ENCODE measurements at places on chromosomes 1 and 21.
A peak's percentile ranks its signal among the peaks of the same experiment; 100 is the strongest.

DNA sequence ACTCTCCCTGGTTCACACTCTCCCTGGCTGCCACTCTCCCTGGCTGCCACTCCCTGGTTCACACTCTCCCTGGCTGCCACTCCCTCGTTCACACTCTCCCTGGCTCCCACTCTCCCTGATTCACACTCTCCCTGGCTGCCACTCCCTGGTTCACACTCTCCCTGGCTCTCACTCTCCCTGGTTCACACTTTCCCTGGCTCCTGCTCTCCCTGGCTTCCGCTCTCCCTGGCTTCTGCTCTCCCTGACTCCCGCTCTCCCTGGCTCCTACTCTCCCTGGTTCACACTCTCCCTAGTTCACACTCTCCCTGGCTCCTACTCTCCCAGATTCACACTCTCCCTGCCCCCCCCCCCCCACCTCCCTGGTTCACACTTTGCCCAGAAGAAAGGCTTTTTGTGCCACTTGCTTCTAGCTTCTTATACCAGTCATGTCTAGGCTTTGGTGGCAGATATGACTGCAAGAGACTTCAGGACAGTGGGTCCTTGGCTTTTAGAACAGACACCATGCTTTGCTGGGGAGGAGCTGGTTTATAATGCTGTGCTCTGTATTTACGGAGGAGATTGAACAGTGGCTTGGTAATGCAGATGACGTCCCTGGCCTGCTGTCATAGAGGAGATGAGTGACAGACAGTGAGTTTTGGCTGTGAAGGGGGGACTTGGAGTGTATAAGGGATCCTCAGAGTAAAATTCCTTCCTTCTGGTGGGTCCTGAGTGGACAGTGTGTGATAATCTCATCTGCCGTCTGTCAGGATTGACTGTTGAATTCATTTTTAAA lies 17.0 kb downstream of the COQ8A start:
- no peak for DNase-seq

- no peak for DNase-seq
These were observed 79.0 kb downstream of the PCP4 start for GRCh38 chr21:39946199-39946598.

GRCh38 chr1:152412756-152413155 lies 1.3 kb downstream of the CRNN start:
- no peak for DNase-seq

DNA sequence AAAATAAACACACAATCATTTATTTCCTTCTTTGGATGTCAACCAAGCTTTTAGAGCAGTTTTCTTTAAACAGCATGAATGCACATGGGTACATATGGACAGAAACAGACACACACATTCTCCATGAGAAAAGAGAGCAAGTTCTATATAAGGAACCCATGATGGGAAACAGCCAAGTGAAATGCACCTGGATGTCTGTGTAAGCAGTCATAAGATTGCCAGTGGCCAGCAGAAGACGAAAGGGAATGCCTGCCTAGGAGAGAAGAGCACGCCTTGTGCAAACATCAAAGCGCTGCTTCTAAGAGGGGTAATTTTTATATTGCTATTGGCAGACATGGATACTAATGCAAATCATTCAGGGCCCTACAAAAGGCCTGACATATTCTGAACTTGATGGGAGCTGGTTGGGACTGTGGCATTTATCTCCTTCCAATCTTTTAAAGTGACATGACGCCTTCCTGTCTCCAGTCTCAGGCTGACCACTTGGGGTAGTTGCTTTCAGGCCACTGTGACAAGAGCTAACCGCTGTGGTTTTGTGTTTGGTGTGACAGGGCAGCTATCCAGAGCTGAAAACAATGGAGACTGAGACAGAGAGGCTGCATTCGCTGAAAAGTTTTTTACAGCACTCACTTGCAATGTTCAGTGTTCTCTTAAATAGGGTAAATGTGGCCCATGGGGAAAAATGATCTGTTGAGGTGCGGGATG lies 75.0 kb upstream of the DPT start:
- no peak for DNase-seq

DNA sequence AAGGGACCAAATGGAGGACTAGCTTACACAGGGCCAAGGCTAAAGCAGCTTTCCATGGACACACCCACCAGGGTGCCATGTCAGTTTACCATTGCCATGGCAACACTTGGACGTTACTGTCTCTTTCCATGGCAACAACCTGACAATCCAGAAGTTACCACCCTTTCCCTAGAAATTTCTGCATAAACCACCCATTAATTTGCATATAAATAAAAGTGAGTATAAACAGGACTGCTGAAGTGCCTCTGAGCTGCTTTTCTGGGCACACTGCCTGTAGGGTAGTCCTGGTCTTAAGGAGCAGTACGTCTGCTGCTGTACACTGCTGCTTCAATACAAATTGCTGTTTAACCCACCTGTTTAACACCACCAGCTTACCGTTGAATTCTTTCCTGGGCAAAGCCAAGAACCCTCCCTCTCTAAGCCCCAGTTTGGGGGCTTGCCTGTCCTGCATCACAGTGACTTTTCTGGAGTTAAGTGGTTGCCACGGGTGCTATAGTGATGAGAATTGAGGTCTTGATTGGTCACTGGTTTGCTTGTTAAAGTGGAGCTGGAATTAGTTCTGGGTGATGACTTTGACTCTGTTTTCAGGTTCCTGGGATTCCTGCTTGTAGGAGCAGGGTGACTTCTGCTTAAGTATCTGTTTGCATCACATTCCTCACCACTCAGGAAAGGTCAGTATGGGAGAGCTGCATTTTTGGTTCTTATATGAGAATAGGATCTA lies 83.2 kb downstream of the CLDN17 start:
- DNase-seq = peak; percentile 2

- no peak for DNase-seq
These were observed 133.9 kb downstream of the PEX14 start for GRCh38 chr1:10608690-10609089.

DNA sequence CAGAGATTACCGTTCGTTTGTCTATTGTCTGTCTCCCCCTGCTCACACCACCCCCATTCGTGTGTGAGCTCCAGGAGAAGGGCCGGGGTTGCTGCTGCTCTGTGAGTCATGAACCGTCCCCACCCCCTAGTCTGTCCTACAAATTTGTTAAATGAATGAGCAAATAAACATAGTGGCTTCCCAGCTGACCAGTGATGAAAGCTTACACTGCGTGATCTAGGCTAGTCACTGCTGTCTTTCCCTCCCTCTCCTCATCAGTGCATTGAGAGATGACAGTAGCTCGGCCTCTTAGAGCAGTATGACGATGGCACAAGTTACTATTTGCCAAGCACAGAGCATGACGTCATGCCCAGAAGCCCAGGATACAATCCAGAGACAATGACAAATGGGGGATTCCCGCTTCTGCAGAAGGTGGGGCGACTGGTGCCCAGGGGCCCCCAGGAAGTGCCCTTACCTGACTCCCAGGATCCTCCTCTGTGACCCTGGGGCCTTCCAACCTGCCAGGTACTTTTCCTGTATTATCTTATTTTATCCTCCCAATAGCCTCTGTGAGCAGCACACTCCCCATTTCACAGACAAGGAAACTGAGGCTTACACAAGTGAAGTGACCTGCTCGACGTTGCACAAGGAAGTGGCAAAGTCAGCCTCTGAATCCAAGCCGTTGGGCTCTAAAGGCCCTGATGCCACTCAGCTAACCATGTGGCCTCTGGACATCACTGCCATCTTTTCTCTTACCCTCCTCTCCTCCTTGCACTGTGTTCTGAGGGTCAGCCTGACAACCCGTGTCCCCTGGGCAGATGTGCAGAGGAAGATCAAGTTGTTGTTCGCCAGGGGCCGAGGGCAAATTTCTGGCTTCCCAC lies 8.6 kb upstream of the EPHA2 start:
- DNase-seq = peak; percentile 93

GRCh38 chr1:156495401-156496140 lies 5.0 kb downstream of the MEF2D start:
- no peak for DNase-seq

DNA sequence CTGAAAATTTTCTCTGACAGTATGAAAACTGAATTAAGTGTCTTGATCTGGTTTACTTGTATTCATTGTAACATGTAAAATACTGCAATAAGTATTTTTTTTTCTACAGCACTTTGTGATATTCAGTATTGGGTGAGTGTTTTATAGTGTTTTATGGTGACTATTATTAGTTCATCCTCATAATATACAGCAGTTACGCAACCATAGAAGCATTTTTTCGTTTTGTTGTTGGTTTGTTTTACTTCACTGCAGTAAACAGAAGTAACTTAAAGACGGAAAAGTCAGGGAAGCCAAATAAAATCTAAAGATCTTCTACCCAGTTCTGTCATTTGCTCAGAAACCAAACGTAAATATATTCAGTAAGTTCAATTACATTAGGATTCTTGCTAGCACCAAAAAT lies 250.0 kb downstream of the TPR start:
- DNase-seq = no peak

DNA sequence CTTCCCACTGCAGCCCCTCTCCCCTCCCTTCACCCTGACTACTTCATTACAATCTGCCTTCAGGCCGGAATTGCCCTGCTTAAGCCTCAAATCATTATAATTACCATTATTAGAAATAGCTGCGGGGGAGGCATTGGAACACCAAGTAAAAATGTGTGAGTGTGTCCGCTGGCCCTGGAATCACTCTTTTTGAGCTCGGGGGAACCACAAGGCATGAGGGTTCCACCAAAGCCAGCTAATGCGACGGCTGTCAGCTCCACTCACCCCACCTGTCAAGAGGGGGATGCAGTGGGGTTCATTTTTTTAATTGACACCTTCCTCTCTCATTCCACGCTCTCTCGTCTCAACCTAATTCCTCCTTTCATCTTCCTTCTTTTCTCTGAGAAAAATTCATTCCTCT lies 177.2 kb downstream of the PBX1 start:
- no peak for DNase-seq

GRCh38 chr1:74755475-74755874 lies 22.5 kb downstream of the TYW3 start:
- DNase-seq = no peak

DNA sequence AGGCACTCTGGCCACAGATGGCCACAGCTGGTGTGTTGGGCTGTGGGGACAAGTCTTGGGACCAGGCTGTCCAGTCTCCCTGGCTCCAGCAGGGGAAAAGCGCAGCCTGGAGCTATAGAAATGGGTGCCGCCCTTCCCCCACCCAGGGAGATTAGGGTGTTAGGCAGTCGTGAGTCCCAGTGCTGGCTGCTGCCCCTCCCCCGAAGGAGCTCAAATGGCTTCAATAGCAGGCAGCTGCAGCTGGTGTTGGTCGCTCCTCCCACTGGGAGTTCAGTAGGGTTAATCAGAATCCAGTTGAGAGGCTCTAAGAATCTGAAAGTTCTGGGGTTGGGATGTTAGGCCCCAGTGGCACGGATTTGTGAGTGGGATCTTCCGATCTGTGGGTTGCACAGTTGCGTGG lies 595.6 kb upstream of the PKN2 start:
- no peak for DNase-seq

DNA sequence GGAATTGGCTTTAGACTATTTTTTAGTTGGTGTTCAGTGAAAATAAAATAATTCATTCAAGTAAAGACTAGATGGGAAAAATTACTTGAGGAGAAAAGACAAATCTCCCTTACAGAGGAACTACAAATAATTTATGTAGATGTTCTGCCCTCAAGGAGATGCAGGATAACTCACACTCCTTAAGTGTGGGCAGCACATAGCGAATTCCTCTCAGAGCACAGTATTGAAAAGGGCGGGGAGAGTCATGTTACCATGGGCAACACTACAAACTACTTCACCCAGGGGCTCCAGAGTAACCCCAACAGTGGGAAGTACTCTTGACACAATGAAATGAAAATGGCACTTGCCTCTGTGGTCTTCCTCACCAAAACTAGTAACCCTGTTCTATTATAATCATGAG lies 20.6 kb upstream of the LAMC2 start:
- DNase-seq = peak; percentile 63

GRCh38 chr1:47852006-47852718 lies 145.0 kb downstream of the TRABD2B start:
- no peak for DNase-seq

DNA sequence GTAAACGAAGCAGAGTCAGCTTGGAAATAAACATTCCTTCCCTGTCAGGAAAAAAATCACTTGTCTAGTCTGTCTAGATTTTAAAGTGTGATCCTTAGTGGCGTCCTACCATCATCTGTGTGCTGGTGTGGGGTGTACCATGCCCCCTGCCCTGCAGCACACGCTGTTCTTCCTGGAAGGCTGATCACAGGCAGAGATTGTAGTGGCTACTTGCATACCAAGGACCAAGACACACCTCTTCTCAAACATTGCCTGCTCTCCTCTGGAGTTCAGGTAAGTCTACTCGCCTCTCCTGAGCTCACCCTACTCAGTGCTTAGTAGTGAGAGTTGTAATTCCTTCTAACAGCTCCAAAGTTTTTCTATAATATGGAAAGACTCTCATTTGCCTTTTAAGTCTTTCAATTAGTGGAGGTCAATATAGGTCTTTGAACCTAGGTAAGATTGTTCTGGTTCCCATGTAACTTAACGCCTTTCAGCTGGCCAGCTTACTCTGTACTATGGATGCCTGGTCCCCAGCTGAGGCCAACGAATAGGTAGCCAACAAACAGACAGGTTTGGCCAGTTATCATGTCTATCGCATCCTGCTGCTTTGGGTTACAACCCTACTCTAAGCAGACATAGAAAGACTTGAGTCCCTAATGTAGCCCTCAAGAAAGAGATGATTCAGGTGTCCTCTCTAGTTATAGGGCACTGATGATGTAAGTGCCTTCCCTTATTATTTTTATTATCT lies 55.4 kb downstream of the XCL1 start:
- DNase-seq = no peak

Measured in mammary epithelial cell (primary cell).